Stimulated activated CD8-positive, alpha-beta memory T cell treated with anti-CD3 and anti-CD28 coated beads, Interleukin-4, amount 100 ng/mL, for 4 hours (primary cell): ENCODE measurements at places on chromosomes 7 and 10.

- DNase-seq, result no peak
These were observed 63.8 kb downstream of the BPGM start for GRCh38 chr7:134710511-134710853.

- peak; percentile 51 for DNase-seq
These were observed 52.5 kb downstream of the PRF1 start for GRCh38 chr10:70549962-70550458.

GRCh38 chr10:24707445-24707844 is 16.2 kb downstream of the ARHGAP21 start:
- no peak for DNase-seq

GRCh38 chr7:70097645-70098044 is 499.4 kb downstream of the AUTS2 start:
- DNase-seq, result no peak

DNA sequence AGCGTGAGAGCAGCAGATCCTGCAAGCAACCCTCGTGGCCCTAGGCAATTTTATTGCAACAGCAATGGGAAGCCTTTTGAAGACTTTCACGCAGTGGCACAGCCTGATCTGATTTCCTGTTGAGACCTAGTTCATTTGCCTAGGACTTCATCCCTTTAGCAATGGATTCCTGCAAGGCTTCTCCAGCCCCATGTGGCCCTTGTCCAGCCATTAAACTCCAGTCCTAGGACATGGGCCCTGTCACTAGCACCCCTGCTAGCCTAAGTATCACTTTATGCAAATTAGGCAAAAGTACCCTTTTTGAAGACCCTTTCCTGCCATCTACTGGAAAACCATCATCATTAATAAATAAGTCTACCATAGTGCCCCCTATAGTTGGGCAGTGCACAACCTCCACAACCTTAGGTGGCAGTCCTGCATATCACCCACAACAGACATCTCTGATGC is 379.4 kb downstream of the GALNT17 start:
- DNase-seq, result no peak

DNA sequence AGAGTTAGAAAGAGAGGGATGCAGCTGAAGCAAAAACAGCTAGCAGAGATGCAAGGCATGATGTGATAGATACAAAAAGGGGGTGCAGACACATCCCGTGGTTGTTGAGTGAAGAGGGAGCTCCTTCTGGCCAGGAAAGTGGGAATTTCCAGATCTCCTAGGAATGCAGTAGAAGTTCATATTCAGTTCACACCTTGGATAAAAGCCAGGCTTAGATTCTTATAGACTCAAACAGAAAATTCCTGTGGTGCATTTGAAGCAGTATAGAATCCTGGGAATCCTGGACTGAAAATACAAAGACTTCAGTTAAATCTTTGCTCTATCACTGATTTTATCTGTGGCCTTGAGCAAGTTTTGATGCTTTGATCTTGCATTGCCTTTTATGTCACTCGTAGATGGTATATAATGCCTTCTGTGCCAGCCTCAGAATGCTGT is 33.9 kb downstream of the SGPL1 start:
- no peak for DNase-seq

- DNase-seq, result peak; percentile 27
These were observed 191.2 kb upstream of the PRSS1 start for GRCh38 chr7:142557971-142558582.

DNA sequence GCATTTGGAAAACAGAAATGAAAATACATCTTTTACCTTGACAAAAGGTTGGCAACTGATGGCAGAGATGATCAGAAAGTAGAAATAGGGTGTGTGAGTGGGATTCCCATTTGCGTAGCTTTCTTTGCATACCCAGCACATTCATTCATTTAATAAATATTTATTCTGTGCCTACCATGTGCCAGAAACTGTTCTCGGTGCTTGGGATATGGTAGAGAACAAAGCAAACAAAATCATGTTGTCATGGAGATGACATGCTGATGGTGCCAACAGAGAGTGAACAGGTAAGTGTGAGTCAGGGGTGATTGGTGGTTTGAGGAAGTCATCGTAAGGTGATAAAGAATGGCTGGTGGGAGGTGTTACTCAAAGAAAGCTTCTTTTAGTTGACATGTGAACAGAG is 45.4 kb downstream of the CACNB2 start:
- no peak for DNase-seq

- DNase-seq, result no peak
These were observed 396.5 kb upstream of the VSTM2A start for GRCh38 chr7:54145716-54146115.

DNA sequence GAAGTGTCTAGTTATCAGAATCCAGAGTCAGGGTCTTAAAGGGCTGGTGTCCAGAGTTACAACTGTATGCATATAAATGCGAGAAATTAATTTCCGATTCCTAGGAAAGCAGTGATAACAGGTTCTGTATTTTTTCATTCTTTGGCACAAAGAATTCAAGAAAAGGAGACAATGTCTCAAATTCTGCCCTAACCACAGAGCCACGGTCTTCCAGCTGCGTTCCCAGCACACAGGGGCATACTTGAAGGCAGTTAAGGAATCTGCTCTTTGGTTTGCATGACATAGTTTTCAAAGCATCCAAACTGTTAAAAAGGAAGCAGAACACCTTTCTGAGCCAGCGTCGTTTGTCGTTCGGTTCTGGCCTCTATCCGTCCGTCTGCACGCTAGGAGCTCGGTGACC is 416.9 kb upstream of the MKI67 start:
- no peak for DNase-seq

- no peak for DNase-seq
These were observed 48.2 kb downstream of the SMURF1 start for GRCh38 chr7:99095698-99096097.

DNA sequence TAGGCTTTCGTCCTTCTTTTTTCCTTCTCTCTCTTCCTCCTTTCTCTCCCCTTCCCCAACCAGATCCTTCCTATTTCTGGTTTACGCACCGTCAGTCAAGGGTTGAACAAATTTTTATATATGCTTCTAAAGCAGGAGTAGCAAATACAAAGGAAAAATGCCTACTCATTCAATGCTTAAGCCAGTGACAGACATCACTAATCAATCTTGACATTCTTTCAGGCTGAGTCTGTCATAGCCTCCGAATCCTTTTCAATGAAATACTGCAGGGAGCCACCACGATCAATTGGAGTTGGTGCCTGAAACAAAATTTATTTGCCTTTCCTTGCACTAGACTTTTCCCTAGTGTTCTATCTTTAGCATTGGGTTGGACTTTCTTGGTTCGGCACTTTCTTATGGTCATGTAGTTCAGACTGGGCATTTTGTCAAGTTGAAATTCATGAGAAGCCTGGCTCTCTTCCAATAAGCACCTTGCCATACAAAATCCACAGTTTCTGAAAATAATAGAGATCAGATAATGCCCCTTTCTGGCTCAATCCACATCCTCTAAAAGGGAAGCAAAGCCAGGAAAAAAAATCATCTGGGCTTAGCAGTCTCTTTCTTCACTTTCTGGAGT is 239.5 kb upstream of the PLXNA4 start:
- DNase-seq, result no peak

DNA sequence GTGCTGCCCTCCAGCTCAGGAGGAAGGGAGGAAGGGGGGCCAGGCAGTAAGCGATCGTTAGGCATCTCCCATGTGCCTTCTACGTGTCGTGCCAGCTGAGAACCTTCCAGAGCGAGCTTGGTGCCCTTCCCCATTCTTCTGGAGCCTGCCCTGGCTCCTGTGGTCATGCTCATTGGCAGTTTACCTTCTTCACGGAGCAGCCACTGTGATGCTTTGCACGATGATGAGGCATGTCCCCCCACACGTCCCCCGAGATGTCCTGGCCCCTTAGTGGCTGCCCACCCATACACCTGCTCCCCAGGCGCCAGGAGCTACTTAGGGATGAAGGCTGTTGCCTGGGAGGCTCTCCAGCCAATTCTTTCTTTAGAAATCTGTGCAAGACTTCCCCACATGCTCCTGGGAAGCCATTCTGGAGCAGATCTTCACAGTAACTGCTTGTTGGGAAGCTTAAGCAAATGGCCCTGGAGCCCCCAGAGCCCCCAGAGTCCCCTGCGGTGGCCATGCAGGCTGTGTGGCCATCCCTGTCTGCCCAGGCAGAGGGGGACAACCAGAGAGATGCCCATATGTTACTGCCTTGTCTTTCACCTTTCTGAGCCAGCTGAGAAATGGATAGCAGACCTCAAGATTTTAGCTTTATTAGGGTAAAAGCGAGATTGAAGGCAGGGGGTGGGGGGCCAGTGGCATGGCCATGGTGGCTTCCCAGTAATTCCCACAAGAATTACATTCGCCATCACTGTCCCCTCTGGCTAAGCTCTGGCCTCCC is 199.0 kb downstream of the EBF3 start:
- DNase-seq, result no peak

GRCh38 chr10:17009212-17009700 is 120.4 kb downstream of the CUBN start:
- no peak for DNase-seq

GRCh38 chr10:4836416-4836969 is 10.5 kb downstream of the AKR1E2 start:
- no peak for DNase-seq

GRCh38 chr7:151380199-151381097 is 29.4 kb downstream of the WDR86 start:
- DNase-seq, result no peak

DNA sequence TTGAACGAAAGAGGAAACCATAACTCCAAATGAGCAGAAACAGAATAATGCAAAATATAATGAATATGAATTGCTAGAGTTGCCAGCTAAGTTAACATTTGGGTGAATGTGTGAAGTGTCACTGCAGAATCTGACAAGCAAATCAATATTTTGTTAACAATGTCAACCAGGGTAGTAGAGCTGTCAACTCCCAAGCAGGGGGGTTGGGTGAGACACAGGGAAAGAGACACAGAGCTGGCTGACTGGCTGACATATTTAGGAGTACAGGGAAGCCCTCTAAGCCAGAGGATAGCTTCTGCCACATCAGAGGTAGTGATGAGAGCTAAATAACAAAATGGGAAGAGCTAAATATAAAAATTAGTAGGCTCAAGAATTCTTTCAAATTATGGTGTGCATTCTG is 393.1 kb upstream of the KCND2 start:
- no peak for DNase-seq

DNA sequence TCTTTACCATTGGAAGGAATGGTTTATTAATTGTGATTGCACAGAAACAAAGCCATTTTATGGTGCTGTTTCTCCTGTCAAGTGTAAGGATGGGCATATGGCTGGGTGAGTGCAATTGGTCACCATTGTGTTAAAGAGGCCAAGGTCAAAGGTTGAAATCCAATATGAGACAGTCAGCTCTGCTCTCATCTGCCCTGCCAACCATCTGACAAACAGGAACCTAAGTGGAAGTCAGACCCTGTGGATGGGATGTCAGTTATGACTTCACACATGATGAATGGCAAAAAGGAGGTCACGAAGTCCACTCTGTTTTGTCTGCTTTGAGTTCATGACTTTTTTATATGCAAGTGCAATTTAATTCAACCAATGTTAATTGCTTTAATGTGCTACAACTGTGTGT is 172.7 kb upstream of the TMEM229A start:
- no peak for DNase-seq

DNA sequence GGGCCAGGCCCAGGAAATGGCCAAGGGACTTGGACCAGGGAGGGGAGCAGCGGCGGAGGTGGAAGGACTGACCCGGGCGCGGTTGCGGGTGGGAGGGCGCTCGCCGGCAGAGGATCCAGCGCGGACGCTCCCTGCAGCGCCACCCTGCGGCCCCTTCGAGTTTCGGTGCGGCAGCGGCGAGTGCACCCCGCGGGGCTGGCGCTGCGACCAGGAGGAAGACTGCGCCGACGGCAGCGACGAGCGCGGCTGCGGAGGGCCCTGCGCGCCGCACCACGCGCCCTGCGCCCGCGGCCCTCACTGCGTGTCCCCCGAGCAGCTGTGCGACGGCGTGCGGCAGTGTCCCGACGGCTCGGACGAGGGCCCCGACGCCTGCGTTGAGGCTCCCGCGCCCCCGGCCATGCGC is 16.8 kb upstream of the ZNF467 start:
- DNase-seq, result no peak

- DNase-seq, result no peak
These were observed 1.2 kb downstream of the CLDN3 start for GRCh38 chr7:73768641-73769480.

- DNase-seq, result no peak
These were observed 80.0 kb downstream of the C7orf25 start for GRCh38 chr7:42831718-42832522.

DNA sequence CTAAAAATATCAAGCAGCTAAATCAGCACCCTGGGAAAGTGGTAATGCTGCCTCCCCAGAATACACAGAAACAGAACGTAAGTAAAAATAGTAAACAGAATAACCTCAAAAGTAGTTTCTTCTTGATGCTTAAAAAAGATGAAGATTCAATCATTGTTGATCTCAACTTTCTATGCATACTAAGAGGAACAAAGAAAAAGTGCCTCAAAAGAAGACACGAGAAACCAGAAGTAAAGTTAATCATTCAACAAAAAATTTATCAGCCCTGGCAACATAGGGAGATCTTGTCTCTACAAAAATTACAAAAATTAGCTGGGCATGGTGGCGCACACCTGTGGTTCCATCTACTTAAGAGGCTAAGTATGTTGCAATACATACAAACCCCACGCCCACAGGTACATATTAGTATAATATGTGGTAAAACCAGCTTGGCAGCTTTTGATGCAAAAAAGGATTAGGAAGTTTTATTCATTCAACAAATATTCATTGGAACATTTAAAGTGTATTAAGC is 153.7 kb downstream of the NRBF2 start:
- DNase-seq, result no peak

DNA sequence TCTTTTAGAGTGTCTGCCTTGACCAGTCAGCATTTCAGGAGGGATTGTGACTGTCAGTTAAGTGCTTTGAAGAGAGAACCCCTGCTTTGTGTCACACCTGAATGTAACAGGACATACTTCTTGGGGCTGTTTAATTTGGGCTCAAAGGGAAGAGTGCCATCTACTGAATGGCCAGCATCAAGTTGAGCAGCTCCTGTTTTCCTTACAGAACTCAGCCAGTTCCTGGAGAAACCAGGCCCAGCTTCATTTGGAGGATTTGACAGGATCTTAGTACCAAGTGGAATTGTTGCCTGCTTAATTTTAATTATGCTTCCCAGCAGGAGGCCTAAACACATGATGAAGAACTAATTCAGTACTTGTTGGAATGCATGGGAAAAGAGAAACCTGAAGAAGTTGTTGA is 8.3 kb downstream of the ADD3 start:
- no peak for DNase-seq

DNA sequence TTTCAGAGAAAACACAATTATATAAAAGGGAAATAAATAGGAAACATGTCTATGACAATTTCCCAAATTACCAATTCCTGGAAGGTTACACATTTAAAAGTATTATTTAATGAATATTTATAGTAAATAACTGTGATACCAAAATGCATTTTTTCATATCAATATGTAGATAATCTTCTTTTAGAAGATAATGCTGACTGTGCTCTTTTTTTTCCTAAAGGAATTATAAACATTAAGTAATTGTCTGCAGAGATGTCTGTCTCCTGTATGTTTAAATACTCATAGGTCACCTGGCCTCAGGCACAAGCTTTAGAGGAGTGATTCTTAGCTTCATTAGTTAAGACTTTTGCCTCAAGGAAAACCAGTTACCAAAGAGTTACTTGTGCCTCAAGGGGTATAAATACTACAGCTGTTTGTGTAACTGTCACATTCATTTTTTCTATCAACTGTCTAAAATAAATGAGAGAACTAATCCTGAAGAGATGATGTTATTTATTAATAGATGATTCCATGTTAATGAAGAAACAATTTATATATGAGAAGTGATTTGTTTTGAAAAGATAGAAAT is 77.1 kb downstream of the DNAJC1 start:
- DNase-seq, result no peak

GRCh38 chr7:128742206-128742605 is 3.0 kb downstream of the CALU start:
- no peak for DNase-seq
